Stimulated activated CD8-positive, alpha-beta memory T cell treated with anti-CD3 and anti-CD28 coated beads, Interleukin-15, amount 100 ng/mL, for 24 hours (primary cell): ENCODE measurements at places on chromosomes 2 and 18.

GRCh38 chr2:74417197-74417596 lies 4.2 kb downstream of the C2orf81 start:
- DNase-seq, result no peak

DNA sequence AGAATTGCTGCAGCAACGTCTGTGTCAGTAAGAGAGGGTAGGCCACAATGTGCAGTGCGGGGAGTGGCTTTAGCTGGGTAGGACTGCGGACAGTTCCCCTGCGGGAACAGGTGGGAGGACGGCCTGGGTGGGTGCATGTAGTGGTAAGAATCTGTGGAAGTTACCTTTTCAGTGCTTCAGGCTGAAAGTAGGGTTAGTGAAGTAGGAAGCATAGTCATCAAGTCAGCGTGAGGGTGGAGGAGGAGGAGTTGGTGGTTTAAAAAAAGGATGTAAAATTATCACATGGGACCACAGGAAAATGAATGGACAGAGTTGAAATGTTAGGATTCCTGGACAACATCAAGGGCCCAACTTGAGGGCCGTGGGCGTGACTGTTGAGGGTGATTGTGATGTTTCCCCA lies 13.2 kb downstream of the CEP192 start:
- no peak for DNase-seq

DNA sequence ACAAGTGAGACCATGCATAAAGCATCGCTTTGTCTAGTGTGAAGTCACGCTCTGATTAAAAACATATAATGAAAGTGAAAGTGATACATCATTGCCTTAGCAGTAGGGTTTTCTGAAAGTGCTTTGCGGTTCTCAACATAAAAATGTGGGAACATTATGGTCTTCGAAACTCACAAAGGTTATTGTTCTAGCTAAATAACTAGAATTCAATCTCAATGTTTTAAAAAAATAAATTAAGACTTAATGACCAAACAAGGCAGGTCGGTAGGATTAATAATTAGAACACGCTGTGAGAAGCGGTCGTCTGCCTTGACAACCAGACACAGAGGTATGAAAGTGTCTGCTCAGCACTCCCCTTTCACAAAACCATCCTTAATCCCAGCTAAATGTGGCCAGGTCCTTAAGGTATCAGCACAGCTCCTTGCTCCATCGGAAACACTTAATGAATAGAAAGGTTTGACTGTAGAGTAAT lies 42.2 kb downstream of the KLHL14 start:
- no peak for DNase-seq

GRCh38 chr2:33069894-33070651 lies 123.3 kb downstream of the LTBP1 start:
- no peak for DNase-seq

- DNase-seq, result peak; percentile 95
These were observed 887 bp upstream of the TMEM87B start for GRCh38 chr2:112053917-112054846.

DNA sequence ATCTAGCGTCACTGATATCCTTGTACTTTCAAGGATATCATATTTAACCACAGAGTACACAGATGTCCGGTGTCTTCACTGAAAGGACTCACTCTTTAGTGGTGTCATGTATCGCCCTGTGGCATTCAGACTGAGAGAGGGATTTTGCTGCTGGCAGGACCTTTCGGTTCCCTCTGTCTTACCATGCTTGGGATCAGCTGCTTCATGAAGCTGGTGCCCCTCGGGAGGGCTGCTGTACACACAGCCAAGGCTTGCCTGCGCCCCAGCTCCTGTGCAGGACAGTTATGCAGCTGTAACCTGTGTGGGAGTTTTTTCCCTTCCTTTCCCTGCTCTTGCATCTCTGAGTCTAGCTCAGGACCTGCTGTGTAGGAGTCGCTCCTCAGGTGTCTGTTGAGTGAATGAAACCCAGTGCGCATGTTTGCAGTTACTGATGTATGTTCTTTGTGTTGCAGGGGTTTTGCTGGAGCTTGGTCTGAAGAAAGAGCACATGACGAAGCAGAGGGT lies 64.4 kb downstream of the GREB1 start:
- no peak for DNase-seq

DNA sequence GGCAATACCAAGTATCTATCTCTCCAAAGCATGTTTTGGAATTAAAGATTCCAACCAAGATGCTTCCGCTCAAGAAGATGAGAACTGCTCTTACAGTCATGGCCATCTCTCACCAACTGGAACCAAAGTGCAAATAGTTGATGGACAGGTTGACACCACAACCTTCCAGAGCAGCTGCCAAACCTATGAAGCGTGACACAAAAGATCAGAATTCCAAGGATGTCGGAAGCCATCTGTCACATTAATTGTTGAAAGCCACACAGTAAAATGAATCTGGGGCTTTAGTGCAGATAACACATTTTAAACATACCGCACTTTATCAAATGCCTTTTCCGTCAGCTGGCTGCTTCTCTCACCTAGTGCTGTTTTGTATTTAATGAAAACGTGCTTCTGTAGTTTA lies 195.7 kb downstream of the CDH20 start:
- DNase-seq, result no peak

DNA sequence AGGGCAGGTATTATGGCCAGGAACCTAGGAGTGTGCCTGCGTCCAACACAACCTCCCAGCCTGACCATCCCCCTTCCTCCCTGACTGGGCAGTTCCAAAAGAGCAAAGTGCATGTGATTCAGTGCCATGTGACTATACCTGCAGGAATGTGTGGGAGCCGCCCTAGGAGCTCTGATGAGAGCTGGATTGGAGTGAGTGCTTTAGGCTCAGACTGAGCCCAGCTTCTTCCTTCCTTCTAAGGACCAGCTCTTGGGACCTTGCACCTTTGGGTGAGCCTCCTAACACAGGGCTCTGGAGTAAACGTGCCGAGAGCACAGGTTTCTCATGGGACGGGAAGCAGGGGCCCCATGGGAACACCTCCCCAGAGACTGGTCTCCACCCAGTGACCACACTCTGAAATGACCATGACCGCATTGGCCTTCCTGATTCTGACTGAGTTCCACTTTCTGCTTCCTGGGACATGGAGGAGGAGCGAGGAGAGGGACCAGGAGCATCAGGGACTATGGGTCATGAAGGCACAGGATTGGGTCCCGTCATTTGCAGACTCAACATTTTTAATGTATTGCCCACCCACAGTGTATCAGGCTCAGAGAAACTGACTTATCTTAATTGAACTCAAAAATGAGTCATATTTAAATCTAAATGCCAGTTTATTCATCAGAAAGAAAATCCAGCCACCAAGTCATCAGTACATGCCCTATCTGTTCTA lies 87.8 kb upstream of the BCL2L11 start:
- DNase-seq, result no peak

DNA sequence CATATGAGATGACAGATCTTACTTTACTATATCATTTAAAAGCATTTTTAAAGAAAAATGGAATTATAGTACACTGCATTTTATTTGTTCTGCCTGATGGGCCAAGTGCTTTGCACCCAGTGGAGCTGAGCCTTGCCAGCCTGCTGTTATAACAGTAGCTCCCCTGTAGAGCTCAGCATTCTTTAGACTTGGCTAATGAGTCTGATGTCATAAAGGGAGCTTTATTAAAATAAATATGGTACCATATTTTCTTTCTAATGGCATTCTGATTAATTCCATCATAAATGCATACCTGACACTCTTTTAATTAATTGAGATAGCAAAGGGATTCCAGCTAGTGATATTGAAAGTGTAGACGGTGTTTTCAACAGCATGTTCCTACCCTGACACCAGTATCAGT lies 40.7 kb downstream of the PARD3B start:
- DNase-seq, result no peak

DNA sequence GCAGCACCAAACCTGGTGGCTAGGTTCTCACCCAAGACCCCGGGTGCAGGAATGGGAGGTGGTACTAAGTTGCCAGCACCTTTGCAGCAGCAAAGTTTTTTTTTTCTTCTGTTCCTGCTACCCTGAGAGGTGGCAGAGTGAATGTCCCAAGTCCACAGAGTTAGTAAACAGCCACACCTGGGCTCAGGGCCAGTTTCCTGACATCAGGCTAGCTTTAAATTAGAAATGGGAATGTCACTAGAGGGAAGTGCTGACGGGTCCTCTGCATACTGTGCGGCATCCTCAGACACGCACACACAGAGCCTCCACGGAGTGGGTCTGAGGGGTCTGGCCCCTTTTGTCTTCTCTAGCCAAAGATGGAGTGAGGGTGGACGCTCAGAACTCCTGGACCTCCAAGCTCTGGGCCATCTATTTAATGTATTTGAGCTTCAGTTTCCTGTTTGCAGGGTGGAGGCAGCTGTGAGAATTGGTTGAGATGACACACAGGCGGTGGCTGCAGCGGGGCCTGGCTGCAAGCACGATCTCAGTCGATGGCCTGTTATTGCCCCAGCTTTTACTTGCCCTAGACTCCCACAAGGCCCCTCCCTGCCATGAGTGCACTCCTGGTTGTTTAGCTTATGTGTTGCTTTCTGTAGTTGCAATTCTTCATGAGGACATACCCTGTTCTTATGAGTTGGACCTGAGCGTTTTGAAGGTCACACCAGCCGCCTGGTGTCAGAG lies 751.4 kb upstream of the HS6ST1 start:
- DNase-seq, result no peak

- no peak for DNase-seq
These were observed 143.1 kb downstream of the FHOD3 start for GRCh38 chr18:36440614-36441013.

DNA sequence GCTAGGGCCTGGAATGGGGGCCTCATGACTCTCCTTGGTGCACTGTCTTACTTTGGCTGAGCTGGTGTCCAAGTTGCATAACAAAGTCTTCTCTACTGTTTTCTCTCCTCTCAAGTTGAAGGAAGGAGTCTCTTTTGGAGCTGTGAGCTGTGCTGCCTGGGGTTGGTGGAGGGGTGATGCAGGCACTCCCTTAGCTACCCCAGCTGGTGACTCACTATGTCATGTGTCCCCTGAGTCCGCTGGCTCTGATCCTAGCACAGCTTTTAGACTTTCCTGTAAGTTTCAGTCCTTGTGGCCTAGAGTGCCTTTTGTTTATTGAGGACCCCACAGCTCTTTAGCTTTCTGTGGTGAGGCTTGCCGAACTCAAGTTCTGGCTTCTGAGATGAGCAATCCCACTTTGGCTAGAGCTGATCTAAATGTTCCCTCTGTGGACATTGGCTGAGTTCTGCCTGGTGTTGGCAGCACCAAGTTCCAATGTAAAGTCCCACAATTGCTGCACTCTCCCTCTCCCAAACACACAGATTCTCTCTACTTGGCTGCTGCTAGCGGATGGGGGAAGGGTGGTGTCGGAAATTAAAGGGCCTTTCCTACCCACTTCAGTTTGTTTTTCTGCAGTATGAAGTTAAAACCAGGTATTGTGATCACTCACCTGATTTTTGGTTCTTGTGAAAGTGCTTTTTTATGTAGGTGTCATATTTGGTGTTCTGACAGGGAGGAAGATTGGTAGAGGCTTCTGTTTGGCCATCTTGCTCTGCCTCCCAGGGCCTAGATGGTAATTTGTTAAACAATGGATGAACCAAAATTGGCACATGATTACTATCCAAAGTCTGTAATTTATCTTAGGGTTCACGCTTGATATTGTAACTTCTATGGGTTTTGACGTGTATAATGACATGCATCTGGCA lies 83.2 kb downstream of the COMMD1 start:
- DNase-seq, result no peak

DNA sequence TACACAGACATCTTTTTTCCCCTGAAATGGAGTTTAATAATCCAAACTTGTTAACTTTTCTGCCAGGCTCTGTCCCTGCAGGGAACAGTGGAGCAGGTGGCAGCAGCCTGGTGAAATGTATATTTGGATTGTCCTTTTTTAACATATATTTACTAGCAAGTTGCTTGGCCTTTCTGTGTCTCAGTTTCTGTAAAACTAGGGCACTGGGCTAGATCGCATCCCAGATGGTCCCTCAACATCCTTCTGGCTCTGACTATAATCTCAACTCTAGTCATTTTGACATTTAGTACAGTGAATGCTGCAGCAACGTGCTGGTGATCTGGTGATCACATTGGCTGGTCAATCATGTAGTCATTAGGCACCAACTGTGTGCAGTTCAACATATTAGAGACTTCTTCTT lies 80.4 kb downstream of the LBH start:
- no peak for DNase-seq

DNA sequence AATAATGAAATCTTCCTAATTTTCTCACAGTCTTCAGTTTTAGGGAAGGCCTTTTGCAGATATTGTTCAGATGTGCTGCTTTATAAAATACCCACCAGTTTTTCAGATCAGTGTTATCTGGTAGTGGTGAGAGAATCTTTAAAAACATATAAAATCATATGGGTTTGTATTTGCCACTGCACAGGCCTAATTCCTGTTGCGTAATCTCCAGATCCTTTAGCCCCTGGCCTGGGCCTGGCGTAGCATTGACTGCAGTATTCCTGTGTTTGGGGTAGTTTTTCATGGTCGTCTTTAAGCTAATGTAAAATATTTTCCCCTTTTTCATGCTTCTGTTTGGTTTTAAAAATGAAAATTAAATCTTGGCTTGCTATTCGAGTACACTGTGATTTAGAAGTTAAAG lies 43.2 kb downstream of the TSHZ1 start:
- DNase-seq, result no peak

DNA sequence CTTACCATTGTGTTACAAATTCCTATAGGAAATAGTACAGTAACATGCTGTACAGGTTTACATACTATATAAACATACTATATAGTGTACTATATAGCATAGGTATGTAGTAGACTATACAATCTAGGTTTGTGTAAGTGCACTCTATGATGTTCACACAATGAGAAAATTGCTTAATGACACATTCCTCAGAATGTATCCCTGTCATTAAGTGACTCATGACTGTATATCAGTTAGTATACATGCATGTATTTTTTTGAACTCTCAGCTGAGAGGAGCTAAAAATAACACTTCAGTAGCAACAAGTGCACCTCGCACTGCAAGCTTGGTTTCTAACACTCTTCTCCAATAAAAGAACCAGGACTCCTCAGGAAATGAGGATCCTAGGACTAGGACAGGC lies 19.5 kb upstream of the ASXL3 start:
- no peak for DNase-seq

- DNase-seq, result no peak
These were observed 34.0 kb downstream of the AQP12A start for GRCh38 chr2:240725671-240726070.

DNA sequence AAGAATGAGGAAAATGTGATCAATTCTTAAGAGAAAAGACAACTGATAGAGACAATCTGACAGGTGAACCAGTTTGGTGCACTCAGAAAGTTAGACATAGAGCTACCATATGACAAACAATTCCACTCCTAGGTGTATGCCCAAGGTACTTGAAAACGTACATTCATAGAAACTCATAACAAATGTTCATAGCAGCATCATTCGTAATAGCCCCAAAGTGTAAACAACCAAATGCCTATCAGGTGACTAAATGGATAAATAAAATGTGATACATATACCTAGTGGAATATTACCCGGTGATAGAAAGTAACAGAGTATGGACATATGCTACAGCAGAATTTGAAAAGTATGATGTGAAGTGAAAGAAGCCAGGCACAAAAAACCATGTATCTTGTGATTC lies 149.3 kb upstream of the TRIB2 start:
- DNase-seq, result no peak

DNA sequence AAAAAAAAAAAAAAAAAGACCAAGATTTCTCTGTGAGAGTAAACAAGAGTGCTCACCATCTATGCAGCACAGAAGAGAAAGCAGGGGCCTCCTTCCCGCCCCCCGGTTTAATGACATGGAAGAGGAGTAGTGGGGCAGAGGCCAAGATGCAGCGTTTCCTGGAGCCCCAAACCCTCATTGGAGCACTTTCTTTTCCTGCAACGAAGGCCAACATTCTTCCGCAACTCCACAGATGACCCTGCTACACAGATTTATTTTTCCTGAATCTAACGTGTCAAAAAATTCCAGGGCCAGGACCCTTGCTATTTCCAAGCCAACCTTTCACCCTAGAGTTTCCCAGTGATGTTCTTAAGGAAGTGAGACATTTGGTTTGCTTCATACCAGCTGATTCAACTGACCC lies 189.6 kb downstream of the MIB1 start:
- DNase-seq, result no peak
